ENCODE measurements at places on chromosomes 1 and 21.

GRCh38 chr1:1968767-1969504, 34.6 kb downstream of the CFAP74 start:
- DNase-seq: no peak

GRCh38 chr1:54804471-54805132, 3.5 kb upstream of the TTC22 start:
- DNase-seq: no peak

DNA sequence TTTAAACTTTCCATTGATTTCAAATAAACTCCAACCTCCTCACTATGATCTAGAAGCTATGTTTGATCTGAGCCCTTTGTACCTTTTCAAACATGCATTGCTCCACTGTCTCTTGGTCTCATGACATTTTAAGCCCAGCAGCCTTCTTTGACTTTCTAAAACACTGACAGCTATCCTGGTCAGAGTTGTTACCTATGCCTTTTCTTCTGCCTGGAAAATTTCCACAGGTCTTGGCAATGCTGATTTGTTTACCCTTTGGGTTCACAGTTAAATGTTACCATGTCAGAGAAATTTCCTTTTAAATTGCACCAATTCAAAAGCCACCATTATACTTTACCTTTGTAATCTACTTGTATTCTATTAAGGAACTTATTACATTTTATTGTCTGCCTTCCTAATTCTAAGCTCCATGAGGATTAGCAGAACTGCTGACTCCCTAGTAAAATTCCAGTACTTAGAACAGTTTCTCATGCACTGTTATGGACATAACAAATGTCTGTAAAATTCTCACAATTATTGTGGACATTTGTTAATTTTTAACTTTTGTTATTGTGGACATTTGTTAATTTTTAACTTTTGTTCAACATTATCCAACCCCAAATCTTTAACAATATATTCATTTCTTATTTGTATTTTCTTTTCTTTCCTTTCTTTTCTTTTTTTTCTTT, 1064.4 kb downstream of the NCAM2 start:
- no peak for DNase-seq

GRCh38 chr1:1782399-1783221, 4.3 kb upstream of the NADK start:
- DNase-seq: no peak

- no peak for DNase-seq
Measured at GRCh38 chr1:152961226-152961891, 9.1 kb upstream of the SPRR4 start.

DNA sequence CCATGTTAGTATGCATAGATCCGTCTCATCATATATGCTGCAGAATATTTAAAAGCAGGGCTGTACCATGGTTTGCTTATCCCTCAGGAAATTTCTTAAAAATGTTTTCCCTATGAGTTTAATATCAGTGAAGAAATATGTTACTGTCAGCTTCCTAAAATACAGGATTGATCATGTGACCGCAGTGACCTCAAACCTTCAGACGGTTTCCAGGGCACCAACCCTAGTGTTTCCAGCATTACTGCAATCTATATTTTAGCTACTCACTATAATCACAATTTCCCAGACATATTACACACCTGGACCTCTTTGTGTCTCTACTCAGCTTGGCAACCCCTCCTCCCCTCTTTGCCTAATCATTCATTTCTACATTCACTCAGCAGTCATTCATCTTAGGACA, 7.7 kb upstream of the SDHB start:
- DNase-seq: no peak

- peak; percentile 40 for DNase-seq
Measured at GRCh38 chr1:205356440-205357139, at the start of gene KLHDC8A. TSS of gene KLHDC8A (minus strand) at chr1:205356922. CDS start at chr1:205343604, 13,318 bp downstream.

DNA sequence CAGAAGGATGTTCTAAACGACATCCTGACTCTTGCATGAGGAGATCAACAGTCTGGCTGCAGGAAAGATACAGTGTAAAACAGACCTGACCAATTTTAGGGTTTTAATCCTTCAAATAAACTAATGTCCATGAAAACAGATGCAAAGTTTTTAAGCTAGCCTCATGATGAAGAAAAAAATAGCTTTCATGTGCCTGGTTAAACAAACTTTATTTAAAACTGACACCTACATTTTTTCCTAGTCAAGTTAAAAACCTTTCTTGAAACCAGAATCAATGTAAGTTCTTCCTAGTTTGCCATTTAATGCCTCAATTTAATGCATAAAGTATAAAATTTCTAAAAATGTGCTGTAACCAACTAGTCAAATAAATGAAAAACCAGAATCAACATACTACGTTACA, 2.9 kb downstream of the WDR26 start:
- DNase-seq: no peak

GRCh38 chr1:57146100-57146499, 180.3 kb upstream of the C8B start:
- DNase-seq: no peak

GRCh38 chr1:2640626-2641025, 7.8 kb upstream of the MMEL1 start:
- DNase-seq: no peak

Data from head of caudate nucleus (tissue), 42 donors.